ENCODE measurements at places on chromosomes 12 and 14. TPM values are rescaled to one million over a fixed set of nuclear protein-coding genes. Genes with fewer than 3 reads are reported as not detected.

The DHRS2 gene
- total RNA-seq: not detected

- no peaks in the 10 kb centered on the region for H3K36me3 ChIP-seq
- H3K4me3 ChIP-seq: no peak overlapping the region
- H3K27ac ChIP-seq: no peak overlapping the region
- H3K4me1 ChIP-seq: no peaks in the 10 kb centered on the region
Observed at GRCh38 chr14:62247266-62247665, 485.0 kb downstream of the SNAPC1 start.

GRCh38 chr14:30450631-30451545 lies 108.1 kb upstream of the G2E3 start:
- no peak overlapping the region for H3K4me3 ChIP-seq
- H3K27ac ChIP-seq: no peak overlapping the region
- no peaks in the 10 kb centered on the region for H3K27me3 ChIP-seq
- no peaks in the 10 kb centered on the region for H3K4me1 ChIP-seq
- H3K36me3 ChIP-seq: no peaks in the 10 kb centered on the region
- DNase-seq: no peak

DNA sequence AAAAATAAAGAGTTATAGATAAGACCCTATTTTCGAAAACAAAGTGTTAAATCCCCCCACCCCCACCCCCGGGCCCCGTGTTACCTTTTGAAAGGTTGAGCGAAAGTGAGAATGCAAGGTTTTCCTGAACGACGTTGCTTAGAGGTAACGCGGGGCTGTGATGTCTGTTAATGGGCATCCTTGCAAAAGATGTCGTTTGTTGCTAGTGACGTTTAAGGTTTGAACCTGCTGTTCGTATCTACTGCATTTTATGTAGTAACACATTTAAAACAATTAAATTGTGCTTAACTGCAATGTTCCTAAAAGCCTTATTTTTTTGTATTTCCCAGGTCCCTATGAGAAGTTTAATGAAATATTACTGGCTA lies 1.2 kb downstream of the CPSF6 start:
- H3K4me1 ChIP-seq: peaks cover 37% of the 10 kb centered on the region
- no peaks in the 10 kb centered on the region for H3K36me3 ChIP-seq
- no peak for DNase-seq
- peak overlapping the region; percentile 90 for H3K27ac ChIP-seq
- peak overlapping the region; percentile 81 for H3K4me3 ChIP-seq

DNA sequence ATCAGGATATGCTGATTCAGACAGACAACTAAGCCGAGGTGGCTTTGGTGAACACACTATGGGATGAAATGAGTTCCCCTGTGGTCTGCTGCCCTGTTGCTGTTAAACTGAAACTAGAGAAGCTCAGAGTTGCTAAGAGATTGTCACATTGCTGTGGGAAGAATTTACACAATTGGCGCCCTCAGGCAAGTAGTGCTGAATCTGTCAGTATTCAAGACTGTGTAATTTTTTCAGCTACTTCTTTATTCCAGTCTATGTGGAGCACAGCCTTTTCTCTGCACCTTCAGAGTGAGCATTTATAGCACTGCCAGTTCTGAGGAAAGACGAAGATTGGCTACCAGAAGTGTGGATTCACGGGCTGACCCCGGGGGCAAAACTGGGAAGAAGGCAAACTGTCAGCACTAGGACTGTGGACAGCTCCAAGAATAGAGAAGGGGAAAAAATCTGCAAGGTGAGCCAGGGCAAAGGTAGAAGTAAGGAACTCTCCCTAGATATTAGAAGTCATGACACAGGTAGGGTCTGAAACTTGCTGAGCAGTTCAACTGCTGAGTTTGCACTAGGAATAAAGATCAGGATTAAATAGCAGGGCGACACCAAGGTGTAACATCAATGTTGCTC lies 218.8 kb upstream of the TMPO start:
- no peaks in the 10 kb centered on the region for H3K36me3 ChIP-seq
- H3K4me3 ChIP-seq: no peak overlapping the region
- H3K4me1 ChIP-seq: no peaks in the 10 kb centered on the region
- DNase-seq: no peak
- H3K27me3 ChIP-seq: no peaks in the 10 kb centered on the region

DNA sequence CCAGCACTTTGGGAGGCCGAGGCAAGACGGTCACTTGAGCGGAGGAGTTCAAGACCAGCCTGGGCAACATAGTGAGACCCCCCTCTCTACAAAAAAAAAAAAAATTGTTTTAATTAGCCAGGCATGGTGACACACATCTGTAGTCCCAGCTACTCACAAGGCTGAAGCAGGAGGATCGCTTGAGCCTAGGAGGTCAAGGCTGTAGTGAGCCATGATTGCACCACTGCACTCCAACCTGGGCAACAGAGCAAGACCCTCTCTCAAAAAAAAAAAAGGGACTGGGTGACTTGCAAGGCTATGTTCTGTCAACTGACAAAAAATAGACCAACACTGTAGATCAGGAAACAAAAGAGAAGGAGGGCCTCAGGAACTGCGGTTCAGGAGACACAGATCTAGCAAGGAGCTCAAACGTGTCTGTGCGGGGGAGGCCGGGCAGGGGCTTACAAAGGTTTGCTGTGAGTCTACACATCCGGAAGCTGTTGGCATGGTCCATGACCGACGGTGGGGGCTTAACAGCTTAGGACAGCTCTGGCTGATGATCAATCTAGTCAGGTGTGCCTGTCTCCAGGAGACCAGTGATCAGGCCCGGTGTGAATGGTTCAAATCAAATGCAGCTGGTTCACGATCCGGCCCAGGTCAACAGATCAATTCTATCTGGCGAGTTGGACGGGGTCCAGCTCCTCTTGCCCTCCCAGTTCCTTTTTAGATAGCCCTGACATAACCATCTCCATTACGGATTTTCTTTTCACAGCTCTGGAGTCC lies 31.7 kb upstream of the INF2 start:
- peaks cover 21% of the 10 kb centered on the region for H3K4me1 ChIP-seq
- H3K4me3 ChIP-seq: no peak overlapping the region
- no peaks in the 10 kb centered on the region for H3K27me3 ChIP-seq
- H3K27ac ChIP-seq: no peak overlapping the region
- DNase-seq: no peak

DNA sequence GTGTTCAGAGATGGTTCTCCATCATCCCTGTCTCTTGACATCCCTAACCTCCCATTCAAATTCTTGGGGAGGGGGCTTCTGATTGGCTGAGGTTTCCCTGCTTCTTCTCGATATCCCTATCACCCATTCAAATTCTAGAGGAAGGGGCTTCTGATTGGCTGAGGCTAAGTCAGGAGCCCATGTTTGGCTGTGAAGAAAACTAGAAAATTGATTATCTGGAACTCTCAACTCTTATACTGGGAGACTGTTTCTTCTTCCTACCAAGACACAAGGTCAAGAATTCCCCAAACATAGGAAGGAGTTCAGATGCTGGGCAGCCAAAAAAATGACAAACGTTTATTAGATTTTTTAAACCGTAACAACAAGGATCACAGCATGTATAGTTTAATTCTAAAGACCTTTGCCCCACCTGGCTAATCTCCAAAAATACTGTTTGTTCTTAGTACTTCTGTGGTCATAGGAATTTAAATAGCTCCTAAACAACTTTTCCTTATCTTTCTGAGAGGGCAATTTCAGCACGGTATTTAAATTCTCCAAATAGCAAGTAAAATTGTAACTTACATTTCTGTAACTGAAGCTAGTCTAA lies 26.4 kb downstream of the SPIC start:
- no peak for DNase-seq
- no peak overlapping the region for H3K27ac ChIP-seq
- H3K4me1 ChIP-seq: no peaks in the 10 kb centered on the region
- H3K27me3 ChIP-seq: no peaks in the 10 kb centered on the region

DNA sequence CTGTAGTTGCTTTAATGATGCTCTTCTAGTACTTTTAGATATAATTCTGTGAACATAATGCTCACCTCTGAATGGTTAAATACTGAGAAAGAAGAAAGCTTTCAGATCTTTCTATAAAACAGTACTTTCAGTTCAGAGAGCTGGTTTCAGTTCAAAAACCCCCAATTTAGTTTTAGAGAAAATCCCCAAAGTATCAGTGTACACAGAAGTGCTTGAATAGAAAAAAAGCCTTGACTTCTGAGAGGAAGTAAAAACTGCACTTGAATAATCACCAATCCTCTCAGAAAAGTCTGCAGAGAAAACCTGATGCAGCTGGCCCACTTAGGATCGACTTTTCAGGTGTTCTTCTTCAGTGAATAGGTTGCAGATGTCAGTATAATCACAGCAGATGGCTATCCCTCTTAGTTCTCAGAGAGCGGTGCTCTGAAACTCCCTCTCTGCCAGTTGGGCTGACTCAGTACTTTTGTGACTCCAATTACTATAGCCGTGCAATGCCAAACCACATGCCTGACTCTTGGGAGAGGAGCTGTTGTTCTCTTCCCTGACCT lies 616.3 kb downstream of the LRFN5 start:
- H3K27ac ChIP-seq: no peak overlapping the region
- H3K27me3 ChIP-seq: no peaks in the 10 kb centered on the region
- H3K4me3 ChIP-seq: no peak overlapping the region
- no peak for DNase-seq
- H3K36me3 ChIP-seq: no peaks in the 10 kb centered on the region
- no peaks in the 10 kb centered on the region for H3K4me1 ChIP-seq

The TEX52 gene
- total RNA-seq: not detected

DNA sequence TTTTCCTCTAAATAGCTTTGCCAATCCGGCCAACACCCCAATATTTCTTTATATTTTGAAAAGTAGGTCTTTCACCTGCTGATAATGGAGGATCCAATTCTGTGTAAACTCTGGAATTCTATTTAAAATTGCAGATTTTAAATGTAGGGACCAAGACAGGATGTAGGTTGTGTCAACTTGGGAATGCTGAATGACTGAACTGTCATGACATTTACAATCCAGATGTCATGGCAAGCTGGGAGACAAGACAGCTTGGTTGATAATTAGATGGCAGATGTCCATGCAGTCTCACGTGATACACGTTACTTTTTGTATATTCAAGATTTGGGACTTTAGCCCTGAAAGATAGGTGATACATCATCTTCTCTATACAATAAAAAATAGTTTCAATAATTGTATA lies 477.2 kb downstream of the DIO2 start:
- no peaks in the 10 kb centered on the region for H3K36me3 ChIP-seq
- no peak for DNase-seq
- no peaks in the 10 kb centered on the region for H3K27me3 ChIP-seq
- no peaks in the 10 kb centered on the region for H3K4me1 ChIP-seq

The NANOG gene
- not detected for total RNA-seq

- no peaks in the 10 kb centered on the region for H3K4me1 ChIP-seq
- no peaks in the 10 kb centered on the region for H3K36me3 ChIP-seq
- no peak overlapping the region for H3K4me3 ChIP-seq
- H3K27ac ChIP-seq: no peak overlapping the region
- no peak for DNase-seq
Observed at GRCh38 chr12:116040402-116040801, 237.1 kb downstream of the MED13L start.

Data from naive thymus-derived CD4-positive, alpha-beta T cell (primary cell).